Left colon (tissue), 2 donors: ENCODE measurements at places on chromosomes 5 and 9.

DNA sequence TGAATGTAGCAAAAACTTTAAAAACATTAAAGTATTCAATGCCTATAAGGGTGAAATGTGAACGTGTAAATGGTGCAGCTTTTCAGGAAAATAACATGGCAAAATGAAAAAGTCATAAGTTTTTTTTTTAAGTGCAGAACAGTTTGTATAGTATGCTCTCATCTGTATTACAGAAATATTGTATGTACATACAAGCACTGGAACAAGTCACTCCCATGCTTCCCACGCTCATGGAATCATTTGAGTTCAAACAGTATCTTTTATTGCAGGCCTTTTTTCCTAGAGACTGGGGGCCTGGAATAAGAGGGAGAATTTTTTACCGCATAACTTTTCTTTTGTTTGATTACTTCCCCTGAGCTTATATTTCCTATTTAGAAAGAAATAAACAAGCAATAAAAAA is 94.1 kb downstream of the SSBP2 start:
- DNase-seq = no peak

- DNase-seq = no peak
Observed at GRCh38 chr5:154583671-154584177, 105.7 kb upstream of the HAND1 start.

DNA sequence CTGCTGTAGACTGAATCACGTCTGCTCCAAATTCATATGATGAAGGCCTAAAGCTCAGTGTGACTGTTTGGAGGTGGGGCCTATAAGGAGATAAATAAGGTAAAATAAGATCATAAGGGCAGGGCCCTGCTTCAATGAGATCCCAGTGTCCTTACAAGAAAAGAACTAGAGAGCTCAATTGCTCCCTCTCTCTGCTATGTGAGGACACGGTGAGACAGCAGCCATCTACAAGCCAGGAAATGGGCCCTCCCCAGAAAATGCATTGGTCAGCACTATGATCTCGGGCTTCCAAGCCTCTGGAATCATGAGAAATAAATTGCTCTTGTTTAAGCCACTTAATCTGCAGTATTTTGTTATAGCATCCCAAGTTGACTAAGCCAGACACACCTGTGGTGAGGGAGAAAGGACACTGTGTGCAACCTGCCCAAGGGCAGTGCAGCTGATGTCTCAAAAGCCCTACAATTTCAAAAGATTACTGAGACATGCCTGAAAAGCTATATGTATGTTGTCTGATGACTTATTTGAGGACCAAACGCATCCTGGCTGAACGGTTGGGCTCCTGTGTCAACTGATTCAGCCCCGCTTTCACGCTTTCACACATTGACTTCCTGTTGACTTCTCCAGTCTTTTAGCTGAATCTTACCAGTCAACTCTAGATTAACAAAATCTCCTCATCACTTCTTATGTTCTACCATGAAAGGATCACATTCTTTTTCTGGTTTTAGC is 13.2 kb downstream of the GZMK start:
- no peak for DNase-seq

DNA sequence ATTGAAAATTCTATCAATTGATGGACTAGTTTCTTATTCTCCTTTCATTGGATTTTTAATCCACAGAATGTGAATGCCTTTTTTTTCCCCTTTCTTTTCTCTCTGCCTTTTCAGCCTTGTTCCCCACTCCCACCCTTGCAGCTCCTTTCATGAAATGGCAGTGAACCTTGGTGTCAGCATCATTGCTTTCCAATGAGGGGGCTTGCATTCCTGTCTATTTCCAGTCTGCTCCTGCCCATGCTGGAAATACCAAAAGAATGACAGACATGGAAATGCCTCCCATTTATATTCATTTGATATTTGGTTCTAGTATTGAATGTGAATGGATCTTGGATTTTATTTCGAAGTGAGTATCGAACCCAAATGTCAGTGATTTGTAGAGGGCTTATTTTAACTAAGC is 162.7 kb upstream of the SGCD start:
- DNase-seq = no peak

- DNase-seq = no peak
Observed at GRCh38 chr9:7579351-7579750, 220.2 kb downstream of the DMAC1 start.

DNA sequence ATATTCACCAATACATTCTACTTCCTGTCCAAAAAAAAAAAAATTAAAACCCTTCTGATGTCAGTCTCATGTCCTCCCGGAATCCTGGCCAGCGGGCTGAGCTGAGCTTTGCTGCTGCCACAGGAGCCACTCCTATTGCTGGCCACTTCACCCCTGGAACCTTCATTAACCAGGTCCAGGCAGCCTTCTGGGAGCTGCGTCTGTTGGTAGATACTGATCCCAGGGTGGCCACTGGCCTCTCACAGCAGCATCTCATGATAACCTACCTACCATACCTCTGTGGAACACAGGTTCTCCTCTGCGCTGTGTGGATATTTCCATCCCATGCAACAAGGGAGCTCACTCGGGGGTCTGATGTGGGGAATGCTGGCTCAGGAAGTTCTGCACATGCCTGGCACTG is 21.0 kb upstream of the NPM1 start:
- no peak for DNase-seq

DNA sequence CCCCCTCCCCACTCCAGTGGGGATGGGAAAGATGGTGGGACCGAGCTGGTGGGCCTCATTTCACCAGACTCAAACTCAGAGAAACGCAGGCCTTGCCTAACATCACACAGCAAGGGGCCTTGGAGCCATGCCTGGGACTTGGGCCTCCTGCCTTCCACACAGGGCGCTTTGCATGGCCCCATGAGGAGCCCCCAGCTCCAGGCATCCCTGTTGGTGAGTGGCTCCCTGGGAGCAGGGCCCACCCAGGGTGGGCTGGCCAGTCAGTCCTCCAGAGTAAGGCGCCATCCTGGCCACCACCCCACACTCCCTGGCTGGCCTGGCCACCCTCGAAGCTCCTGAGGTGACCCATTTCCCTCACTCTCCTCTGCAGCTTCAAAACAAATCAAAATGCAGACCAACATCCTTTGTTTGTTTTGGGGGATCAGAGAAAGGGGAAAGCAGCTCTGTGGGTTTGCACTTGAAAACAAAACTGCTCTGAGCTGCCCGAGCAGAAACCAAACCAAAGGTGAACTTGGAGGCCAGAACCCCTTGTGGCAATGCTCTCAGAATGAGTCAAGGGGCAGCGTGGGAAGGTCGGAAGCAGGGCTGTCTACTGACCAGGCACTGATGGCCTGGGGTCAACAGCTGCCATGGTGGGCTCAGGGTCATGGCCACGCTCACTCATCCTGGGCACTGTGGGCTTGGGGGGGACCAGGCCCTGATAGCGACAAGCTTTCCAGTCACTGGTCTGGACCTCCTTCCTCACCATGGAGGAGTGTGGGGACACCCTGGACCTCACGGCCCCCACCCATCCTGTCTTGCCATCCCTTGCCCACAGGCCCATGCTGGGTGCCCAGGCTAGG is 37.0 kb upstream of the VDAC1 start:
- no peak for DNase-seq

DNA sequence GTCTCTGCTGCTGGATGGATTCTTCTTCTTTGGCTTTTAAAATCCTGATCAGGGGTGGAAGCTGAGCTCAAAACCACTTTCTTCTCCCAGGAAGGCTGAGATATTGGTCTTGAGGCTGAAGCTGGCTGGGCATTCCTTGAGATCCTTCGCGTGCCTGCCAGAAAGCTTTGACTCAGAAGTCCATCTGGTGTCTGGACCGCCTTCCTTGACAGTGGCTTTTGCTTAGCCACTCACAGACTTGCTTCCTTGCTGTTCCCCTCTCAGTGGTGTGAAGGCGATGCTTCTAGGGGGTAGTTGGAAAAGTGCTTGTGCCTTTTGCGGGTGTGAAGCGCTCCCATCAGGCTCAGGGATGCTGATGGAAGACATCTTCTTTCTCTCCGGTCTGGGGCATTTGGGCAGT is 45.9 kb downstream of the RGS3 start:
- DNase-seq = no peak

DNA sequence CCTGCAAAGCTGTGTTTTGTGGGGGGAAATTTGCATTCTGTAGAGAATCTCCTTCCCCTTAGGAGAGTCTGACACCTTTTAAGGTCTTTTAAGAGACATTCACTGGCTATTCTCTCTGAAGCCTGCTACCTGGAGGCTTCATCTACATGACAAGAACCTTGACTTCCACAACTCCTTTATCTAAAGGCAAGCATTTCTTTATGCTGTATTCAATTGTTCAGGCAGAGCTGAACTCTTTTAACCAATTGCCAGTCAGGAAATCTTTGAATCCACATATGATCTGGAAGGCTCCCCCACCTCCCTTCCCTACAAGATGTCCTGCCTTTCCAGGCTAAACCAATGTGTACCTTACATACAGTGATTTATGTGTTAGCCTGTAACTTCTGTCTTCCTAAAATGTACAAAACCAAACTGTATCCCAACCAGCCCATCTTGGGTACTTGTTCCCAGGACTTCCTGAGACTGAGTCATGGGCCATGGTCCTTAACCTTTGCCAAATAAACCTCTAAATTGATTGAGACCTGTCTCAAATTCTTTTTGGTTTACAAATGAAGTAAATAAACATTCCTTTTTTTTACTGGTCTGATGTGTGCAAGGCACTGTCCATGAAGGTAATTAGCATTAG is 9.9 kb downstream of the C9orf85 start:
- no peak for DNase-seq

- no peak for DNase-seq
Observed at GRCh38 chr5:38426490-38426889, 130.0 kb downstream of the LIFR start.

GRCh38 chr5:125612181-125612721 is 811.0 kb upstream of the GRAMD2B start:
- DNase-seq = no peak

DNA sequence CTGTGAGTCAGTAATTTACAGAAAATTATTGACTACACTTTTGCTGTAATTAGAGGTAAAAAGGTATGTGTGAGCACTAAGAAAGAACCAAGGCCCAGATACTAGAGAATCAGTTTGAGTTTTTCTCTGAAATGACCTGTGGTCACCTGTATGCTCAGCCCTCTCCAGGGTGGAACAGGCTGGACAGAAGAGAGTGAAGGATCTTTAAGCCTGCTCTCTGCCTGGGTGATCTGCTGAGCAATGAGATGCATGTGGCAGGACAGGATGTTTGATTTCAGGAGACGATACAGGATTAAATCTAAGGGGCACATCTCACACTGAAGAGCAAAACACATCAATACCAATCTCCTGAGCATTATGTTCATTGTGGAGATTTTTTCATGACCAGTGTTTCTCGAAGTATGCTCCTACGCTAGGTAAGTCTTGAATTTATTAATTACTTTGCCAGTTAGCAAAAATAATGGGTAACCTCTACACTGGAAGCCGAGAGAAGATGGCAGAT is 25.5 kb downstream of the HMGCR start:
- no peak for DNase-seq
